ENCODE measurements at places on chromosomes 1 and 21. TPM values are rescaled to one million over a fixed set of nuclear protein-coding genes. Genes with fewer than 3 reads are reported as not detected.
A peak's percentile ranks its signal among the peaks of the same experiment; 100 is the strongest.

DNA sequence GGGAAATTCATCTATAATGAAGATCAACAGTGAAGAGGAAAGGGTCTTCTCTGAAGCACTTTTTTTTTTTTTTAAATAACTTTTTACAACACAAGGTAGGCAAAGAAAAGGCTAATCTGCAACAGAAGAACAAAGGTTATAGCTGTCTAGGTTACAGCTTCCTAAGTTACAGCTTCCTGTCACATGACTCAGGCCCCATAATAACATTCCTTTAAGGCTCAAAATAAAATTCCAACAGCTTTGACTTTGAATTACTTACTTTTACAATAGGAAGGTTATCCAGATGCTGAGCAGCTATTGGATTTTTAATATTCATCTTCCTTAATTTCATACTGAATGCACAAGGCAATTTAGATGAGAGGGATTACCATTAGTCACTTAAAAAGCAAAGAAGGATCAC is 40.4 kb upstream of the TMEM61 start:
- DNase-seq, result no peak

DNA sequence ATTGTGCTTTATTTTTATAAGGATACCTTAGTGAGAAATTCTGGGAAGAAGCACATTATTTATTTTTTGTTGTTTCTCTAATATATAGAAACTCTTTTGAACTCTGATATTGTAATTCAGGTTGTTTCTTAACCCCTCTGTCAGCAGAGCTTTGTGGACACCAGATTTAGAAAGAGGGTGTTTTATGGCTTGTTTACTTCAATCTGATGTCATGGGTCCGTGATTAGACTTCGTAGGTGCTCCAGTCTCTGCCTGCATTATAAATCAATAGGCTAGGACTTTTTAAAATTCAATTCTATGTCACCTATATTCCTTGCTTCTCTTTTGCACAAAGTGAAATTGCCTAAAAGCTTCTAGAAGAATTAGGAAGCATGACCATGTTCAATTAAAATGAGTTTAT is 47.3 kb upstream of the CCDC190 start:
- no peak for DNase-seq

ADGRB2 gene
- total RNA-seq, result 1.9 TPM

DNA sequence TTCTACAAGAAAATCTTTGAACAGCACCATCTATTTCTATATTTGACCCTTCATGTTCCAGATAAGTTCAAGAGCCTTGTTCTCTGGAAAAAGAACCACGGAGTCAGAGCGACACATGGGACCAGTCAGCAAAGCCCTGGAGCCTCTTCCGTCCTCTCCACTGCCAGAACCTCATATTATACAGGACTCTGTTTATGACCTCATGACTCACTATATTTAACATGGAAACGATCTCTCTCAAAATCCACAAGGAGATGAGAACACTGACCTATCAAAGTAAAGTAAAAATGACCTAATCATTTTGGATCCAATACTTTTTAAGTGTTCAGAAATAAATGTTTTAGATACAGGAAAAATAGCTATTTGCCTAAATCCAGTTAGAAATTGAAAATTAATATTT is 124.6 kb upstream of the KRTAP19-8 start:
- DNase-seq, result no peak

NTNG1 gene
- total RNA-seq, result 1.5 TPM

GBP2 gene
- 29.7 TPM for total RNA-seq

PLXNA2 gene
- 16.2 TPM for total RNA-seq

FMO1 gene
- total RNA-seq, result not detected

DNA sequence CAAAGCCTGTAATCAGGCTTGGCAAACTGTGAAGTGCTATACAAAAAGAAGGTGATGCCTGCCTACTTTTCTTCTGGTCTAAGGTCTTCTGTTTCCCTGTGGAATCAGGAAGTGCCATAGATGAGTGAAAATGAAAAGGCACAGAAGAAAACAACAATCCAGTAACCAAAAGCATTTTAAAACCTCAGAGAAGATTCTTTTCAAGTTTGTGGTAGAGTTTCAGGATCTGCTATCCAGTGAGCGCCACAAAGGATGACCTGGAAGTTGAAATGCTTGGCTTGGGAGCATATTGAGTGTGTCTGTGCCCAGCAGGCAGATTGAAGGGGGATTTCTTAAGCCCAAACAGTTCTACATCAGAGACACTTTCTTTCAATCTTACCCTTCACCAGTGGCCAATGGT is 272.2 kb downstream of the PAPPA2 start:
- DNase-seq, result no peak

GRCh38 chr1:226309398-226310244 is 657 bp upstream of the LIN9 start:
- no peak for DNase-seq

NR1I3 gene
- not detected for total RNA-seq

DNA sequence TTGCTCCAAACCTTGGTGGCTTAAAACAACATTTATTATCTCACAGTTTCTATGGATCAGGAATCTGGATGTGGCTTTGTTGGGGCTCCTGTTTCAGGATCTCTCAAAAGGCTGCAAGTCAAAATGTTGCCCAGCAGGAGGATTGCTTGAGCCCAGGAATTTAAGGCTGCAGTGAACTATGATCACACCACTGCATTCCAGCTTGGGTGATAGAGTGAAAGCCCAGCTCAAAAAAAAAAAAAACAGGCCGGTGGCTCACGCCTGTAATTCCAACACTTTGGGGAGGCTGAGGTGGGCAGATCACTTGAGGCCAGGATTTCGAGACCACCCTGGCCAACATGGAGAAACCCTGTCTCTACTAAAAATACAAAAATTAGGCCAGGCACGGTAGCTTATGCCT is 30.0 kb downstream of the BCAS2 start:
- DNase-seq, result no peak

- DNase-seq, result no peak
Measured at GRCh38 chr1:217554849-217555248, 76.0 kb downstream of the GPATCH2 start.

DNA sequence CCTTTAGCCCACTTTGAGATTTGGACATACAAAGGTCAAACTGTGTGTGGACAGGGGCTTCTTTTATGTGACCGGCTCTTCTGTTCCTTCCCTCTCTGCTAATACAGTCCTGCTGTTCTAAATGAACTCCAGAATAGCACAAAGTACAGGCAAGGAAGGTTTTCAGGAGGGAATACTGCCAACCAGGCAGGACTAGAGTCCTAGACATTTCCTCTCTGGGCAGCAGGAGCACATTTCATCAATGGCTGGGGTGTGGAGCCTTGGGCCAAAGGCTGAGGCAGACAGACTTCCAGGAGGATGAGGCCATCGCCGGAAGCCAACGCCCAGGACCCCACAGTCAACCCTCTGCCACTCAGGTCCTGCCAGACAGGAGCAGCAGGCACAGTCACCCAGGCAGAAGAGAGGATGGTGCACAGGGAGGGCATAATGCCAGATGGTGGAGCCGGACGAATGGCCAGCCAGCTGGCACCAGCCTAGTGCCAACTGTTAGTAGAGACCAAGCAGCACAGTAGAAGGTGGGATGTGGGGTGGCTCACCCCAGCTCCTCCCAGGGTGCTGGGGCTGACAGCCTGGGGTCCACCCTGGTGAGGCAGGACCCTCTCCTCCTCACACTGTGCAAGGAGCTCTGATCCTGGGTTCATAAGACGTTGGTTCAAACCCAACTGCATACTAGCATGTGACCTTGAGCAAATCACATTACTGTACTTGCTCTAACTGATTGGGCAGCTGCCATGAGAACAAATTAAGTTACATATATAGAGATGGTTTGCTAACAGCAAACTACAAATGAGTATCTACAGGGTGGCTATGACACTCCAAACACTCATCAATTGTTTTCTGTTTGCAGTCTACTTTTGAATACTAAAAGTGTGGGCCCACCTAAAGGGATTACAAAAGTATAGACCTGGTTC is 410.7 kb downstream of the SIPA1L2 start:
- DNase-seq, result no peak

- no peak for DNase-seq
Measured at GRCh38 chr1:161185732-161186311, 8.5 kb upstream of the B4GALT3 start.

GRCh38 chr1:41622859-41623732 is 138.6 kb upstream of the EDN2 start:
- no peak for DNase-seq

RBP7 gene
- total RNA-seq, result 0.83 TPM

KRTAP10-10 gene
- not detected for total RNA-seq

DNA sequence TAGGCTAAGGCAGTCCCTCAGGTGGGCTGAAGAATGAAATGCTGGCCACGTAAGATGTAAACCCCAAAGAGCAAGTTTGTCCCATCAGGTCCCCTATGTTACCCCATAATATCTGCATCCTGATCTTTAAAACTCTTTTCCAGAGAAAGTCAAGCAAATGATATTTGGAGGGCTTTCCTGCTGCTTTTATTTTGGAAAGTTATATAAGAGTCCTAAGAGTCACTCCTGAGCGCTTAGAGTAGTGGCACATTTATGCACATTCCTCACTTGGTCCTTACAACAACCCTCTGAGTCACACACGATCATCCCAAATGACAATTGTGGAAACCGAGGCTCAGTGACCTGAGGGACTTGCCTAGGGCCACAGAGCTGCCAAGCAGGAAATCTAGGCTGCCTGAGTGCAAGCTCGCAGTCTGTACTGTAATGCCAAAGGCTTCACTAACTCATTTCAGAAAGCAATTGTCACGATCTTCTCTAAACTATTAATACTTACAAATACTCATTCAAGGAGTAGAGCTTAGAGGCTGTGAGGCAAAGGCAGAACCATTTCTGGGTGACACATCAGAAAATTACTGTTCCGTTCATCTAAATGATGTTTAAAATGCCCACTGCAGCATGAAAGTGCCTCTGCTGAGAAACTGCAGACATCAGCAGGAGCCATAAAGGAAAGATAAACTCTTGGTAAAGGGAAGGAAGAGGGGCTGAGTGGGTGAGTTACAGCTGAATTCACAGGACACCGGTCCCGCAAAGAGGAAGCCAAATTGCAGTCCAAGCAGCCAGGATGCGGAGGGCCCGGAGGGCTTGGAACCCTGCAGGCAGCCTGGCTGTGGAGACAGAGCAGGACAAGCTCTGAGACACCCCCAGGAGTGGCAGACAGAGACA is 30.8 kb downstream of the CAPZB start:
- DNase-seq, result no peak

GRCh38 chr1:20401405-20402010 is 84.5 kb downstream of the CAMK2N1 start:
- DNase-seq, result no peak

ERRFI1 gene
- total RNA-seq, result 74.9 TPM

DNA sequence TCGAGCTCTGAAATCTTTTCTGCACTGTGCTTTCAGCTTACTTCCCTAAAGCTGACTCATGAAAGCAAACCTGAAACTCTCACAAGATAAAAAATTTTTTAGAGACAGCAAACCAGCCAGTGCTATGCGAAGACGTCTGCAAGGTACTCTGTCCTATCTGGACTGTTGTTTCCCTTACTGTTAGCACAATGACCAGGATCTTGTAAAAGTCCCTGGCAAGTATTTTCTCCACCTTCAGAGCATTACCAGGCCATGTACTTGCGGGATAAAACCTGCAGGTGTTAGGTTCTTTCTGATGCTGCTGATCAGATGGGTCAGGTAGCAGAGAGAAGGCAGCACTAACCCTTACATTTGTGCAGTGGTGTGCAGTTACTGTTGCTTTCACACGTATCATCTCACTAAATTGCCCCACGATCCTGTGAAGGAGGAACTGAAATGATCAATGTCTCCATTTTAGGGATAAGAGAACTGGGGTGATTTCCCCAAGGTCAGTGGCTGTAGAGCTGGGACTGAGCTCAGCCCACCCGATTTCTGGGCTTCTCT is 56.6 kb downstream of the PLXNA2 start:
- no peak for DNase-seq

GRCh38 chr1:160219062-160219929 is 14.1 kb downstream of the PEA15 start:
- DNase-seq, result peak; percentile 60

GRCh38 chr1:61419657-61420056 is 305.3 kb downstream of the TM2D1 start:
- DNase-seq, result no peak

GRCh38 chr1:32063261-32063681 is 9.5 kb upstream of the TMEM39B start:
- DNase-seq, result no peak

DNA sequence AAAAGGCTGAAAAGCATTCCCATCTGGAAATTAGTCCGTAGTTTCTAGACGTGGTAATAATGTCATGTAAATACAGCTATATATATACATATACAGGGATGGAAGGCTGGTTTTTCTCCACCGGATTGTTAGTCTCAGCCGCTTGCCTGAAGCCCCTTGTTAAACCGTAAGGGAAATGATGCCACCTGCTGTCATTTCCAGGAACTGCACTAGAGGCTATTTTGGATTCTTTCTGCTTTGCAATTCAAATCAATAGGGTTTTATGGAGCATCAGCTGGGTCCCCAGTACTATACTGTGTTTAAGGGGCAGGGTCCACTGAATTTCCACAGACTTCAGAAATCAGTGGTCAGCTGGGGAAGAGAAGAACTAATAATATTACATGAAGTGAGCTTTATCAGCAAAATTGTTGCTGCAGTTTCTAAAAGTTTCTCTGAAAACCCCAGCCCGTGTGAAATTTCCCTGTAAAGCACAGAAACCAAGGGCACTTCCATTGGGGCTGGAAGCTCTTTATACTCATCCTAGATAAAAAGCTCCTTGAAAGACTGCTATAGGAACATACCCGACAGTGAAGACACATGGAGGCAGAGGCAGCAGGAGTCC is 33.8 kb upstream of the MPZL1 start:
- peak; percentile 82 for DNase-seq

PTGFRN gene
- 29.4 TPM for total RNA-seq

METTL25B gene
- total RNA-seq, result 52.7 TPM

GRCh38 chr21:26719750-26720149 is 125.5 kb downstream of the ADAMTS1 start:
- no peak for DNase-seq

NHLH1 gene
- total RNA-seq, result 1.6 TPM

DNA sequence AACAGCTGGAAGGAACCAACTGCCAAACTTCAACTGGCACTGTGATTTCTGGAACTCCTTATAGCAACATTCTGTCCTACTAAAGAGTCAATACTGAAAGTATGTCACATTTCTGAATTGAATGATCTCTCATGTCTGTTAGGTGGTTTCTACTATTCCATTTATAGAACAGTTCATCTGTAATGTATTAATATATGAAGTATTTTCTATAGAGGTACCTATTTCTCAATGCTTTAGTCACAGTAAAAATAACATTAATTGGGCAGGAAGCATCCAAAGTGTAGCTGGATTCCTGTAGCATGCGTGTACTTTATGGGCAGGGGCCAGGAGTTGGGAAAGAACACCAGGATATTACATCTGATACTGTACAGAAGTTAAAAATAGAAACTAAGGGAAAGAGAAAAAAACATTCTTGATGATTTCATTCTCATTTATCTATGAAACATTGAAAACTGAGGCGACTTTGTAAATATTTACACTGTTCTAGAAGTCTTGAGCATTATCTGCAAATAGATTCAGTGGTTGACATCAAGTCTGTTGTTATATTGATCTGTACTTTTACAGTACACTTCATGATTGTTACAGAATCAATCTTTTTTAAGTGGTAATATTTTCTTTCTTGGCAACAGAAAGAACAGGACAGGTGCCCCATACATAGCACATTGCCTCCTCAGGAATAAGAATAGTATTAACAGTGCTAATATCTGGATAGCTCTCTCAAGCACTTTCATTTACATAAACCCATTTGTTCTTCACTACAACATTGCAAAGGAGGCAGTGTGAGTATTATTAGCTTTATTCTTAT is 6.2 kb upstream of the ZNF281 start:
- DNase-seq, result peak; percentile 75

- DNase-seq, result no peak
Measured at GRCh38 chr1:205542367-205542766, 37.9 kb downstream of the CDK18 start.

Data from Calu3 (cell line).